ENCODE measurements at places on chromosomes 1 and 21.
A peak's percentile ranks its signal among the peaks of the same experiment; 100 is the strongest.

DNA sequence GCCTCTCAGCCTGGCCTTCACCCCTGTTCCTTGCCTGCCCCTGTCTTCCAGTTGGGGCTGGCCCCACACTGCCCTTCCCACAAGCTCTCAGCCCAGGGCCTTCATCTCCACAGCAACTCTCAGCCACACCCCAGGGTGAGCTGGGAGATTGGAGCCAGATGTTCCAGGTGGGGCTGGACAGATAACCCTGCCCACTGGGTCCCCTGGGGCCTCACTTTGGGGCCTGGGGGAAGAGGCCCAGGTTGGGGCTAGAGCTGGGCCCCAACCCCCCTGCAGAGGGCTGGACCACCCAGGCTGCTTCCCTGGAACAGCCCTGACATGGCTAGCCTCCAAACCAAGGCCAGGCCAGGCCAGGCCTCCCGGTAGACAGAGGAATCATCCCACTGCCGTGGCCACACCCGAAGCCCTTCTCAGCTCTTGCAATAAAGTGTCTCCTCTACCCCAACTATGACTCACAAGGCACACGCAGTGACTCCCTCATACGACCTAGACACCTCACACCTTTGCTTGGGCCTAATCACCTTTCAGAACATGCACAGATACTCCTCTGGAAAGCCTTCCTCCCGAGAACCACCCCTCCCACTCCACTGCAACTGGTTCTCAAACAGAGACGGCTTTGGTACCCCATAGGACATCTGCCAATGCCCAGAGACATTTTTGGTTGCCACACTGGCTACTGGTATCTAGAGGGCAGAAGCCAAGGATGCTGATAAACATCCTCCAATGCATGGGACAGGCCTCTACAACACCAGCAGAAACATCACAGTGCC is 22.2 kb downstream of the SLC2A1 start:
- DNase-seq: peak; percentile 44

DNA sequence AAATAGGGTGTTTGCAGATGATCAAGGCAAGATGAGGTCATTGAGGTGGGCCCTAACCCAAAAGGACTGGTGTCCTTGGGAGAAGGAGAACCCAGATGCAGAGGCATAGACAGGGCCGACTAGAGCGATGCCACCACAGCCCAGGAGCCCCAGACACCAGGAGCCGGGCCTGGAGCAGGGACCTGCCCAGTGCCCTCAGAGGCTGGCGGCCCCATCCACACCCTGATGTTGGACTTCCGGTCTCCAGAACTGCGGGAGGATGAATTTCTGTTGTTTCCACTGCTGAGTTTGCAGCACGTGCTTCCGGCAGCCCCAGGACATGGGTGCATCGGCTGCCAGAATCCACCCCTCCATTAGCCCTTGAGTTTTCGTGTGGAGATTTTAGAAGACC is 7.2 kb upstream of the ACTRT2 start:
- DNase-seq: no peak

GRCh38 chr1:54376430-54377039 is 29.7 kb downstream of the SSBP3 start:
- no peak for DNase-seq

- DNase-seq: no peak
These were observed 411 bp downstream of the FAM229A start for GRCh38 chr1:32361674-32362473.

DNA sequence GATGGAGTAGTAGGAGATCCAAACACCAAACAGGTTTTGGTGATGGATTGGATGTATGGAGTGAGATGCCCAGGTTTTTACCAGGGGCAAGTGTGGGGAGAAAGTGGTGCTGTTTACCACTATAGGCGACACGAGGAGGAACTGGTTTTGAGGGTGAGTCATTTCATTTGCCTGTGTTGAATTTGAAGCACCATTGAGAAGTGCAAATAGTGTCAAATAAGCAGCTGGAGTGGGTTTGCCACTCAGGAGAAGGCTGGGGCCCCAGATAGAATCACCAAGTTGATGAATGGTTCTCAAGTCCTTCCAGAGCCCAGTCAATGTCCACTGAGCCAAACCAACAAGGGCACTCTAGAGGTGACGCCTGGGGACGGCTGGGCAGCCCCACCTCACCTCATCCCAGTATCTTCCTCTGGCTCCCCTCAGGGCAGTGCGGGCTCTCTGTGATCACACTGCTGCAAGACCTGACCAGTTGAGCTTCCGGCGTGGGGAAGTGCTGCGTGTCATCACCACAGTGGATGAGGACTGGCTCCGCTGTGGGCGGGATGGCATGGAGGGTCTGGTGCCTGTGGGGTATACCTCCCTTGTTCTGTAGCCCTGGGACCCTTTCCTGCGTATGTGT is 9.4 kb downstream of the RUSC1 start:
- no peak for DNase-seq

- DNase-seq: no peak
These were observed 108.2 kb downstream of the LTN1 start for GRCh38 chr21:28884481-28884880.

DNA sequence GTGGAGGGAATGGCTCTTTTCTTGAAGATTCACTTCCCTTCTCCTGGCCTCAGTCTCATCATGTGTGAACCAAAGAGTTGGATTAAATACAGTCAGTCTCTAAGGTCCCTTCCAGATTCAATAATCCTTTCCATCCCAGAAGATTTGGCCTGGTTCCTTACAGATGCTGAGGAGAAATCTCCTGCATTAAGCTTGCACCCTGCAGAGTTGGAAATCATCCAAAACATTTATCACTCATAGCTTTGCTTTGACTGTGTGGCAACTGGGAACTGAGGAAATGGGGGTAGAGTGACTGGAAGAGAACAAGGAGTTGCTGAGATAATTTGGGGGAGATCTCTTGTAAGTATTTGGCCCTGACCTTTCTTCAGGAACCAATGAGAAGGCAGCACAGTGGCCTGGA is 220.5 kb upstream of the SGIP1 start:
- DNase-seq: no peak

DNA sequence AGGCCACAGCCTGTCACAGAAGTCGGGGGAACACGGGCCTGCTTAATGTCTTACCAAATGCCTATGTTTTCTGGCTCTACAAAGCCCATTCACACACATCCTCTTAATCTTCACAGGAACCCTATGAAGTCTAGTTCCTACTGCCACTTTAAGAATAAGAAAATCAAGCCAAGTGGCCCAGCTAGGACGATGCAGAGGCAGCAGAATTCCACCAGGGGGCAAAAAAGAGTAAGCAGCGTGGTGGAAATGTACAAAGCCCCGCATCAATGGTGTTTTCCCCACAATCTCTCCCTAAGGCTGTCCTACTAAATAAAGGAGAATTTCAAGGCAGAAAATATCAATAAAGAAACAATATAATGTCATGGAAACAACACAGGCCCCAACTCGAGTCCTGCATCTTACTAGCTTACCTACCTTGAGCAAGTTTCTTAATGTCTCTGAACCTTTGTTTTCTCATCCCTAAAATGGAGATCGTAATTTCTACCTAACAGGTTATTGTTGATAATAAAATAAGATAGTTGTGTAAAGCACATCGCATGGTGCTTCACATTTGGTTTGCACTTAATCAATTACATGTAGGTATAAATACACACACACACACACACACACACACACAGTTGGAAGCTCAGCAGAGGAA is 21.4 kb downstream of the SEC16B start:
- no peak for DNase-seq

- no peak for DNase-seq
These were observed 12.5 kb downstream of the KIF17 start for GRCh38 chr1:20705203-20705755.

DNA sequence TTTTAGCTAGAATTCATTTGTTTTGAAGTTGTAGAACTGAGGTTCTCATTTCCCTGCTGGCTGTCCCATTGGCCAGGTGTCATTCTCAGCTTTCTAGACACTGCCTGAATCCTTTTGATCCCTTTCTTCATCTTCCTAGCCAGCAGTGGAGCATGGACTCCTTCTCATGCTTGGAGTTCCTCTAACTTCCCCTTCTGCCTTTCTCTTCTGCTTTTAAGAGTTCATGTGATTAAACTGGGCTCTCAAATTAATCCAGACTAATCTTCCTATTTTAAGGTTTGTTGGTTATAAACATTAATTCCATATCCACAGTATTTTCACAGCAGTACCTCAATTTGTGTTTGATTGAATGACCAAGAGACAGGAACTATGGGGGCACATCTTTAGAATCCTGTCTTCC is 52.3 kb downstream of the ADAMTS5 start:
- DNase-seq: no peak

DNA sequence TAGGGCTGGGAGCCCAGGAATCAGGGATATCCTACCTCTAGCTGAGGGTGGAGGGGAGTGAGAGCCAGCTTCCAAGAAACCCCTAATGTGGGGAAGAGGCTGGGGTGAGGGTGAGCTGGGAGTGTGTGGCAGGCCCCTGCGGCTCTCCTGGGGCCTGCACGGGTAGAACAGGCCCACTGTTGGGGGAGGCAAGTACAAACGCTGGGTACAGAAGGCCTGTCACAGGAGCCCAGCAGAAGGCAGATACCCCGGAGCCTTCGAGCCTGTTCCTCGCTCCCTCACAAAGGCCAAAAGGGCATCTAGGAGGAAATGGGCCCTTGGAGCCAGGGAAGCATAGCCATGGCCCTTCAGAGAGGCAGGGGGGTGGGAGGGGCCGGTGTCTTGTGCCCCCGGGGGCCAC is 13.7 kb downstream of the CELF3 start:
- no peak for DNase-seq

DNA sequence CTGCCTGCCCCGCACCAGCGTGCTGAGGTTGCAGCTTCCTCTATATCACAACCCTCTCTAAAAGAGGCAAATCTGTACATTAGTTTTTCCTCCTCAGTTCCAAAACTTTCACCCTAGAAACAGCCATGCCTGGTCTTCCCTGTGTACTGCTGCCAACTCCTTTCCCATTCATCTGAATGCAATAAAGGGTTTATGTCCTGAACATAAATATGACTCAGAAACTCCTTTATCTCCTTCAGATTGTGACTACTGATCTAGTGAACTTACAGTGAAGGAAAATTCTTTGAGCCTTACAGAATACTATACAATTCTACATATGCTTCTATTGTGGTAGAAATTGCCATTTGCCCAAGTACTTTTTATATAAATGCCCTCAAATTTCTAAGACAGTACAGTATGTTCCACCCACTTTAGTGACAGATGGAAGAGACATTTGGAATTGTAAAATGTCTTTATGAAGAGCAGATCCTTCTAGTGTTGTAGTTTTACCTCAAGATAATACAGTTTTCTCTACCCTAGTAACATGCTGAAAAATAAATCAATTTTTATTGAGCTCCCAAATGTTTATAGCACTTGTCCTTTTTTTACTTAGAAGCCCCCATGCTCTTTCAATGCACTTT is 345.1 kb upstream of the SNX7 start:
- no peak for DNase-seq

DNA sequence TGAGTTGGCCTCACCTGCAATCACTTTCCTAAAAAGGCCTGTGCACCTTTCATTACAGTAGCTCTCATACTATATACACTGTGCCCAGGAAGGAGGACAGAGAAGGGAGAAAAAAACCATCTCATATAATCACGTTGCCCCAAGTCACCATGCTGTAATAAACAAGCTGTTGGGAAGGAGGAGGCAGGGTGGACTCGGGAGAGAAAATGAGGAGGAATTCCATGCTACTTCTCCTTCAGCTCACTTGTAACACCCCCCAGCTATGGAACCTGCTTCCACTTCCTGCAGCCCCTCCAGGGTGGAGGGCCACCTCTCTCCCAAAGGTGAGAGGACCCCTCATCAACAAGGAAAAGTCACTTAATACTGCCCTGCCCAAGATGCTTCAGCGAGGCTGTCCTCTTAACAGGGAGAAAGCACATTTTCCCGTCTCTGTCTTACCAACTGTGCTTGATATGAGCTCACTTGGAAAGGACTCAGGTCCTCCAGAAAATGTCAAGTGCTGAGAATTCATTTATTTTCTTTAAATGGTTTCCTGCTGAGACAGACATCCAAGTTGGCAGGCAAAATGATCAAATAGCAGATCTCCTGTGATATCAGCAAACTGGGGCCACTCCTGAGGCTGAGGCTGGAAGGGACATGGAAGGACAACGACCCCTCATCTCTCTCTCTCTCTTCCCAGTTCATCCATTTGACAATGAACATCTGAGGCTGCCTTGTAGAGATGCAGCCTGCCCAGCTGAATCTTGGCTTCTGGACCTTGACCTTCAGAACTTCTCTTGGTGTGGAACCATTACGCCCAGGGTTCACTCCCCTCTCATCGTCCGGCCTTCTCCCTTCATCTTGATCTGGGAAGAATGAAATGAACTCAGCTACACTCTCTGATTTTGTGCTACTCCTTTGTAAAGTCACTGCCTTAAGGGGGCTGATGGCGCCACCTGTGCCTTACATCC is 54.0 kb downstream of the CAPN9 start:
- DNase-seq: no peak

DNA sequence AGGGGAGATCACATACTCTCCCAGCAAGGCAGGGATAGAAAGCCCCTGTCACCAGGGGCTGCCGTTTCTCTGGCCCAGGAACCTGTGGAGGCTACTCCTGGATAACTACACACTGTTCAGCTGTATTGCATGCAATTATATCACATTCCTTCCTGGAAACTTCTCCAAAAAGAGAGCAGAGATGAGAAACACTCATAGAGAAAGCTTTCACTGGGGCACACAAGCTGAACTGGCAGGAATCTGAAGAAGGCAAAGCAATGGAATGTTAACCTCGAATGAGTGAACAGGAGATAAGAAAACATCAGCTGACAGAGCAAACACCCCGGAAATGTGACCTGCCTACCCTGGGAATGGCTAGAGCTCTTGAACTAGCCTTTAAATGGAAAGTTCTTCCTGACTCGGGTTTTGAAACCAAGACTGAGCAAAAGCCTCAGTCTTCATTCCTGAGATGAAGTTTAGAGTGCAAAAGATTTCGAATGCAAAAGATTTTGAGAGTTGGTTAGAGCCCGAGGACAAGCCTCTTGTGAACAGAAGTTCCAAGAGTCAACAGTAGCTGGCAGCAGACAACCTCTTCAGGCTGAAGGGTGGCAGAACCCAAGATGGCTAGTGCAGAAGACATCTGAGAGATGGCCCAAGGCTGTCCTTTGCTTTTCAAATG is 32.3 kb downstream of the CCN1 start:
- DNase-seq: no peak

DNA sequence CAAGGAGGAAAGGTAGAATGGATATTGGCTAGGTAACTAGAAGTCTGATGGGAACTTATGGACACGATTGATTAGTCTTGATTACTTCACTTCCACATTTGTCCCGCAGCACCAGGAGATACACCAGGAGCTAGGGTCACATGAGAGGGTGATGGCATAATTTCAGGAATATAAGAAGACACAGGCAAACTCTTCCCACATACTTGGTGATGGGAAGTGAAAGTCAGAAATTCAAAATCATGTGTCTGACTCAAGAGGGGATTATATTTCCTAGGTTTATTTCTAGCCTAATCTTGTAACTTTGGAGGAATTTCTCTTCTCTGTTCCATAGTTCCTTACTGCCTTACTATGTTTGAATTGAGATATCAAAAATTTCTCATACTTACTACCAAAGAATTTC is 185.0 kb downstream of the PBX1 start:
- no peak for DNase-seq

DNA sequence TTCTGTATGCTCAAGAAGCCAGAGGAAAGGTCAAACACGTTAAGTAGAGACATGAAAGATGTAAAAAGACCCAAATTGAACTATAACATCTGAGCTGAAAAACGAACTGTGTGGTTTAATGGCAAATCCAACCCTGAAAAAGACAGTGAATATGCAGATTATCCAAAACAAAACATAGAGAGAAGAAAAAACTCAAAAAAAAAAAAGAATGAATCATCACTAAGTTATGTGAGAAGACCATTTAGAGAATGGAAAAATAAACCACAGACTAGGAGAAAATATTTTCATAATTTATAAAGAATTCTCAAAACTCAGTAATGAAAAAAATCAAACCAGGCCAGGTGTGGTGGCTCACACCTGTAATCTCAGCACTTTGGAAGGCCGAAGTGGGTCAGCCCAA is 253.3 kb downstream of the PLPP3 start:
- DNase-seq: no peak
